ENCODE measurements at places on chromosomes 11 and 22.

DNA sequence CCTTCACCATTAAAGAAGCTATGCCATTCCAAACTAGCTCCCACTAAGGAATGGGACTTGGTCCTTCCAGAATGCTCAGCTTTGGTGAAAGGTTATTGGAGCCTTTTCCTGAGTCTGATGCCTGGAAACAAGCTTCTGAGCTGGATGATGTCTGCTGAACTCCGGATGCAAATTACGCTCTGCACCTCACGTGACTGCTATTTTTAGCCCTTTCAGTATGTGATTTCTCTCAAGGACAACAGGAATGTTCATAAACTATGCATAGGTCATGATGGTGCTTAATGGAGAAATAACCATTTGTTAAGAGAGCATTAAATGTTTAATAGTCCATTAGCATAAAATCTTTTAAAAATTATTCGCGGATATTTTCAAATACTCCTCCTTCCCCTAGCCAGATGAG, 631.4 kb upstream of the KIRREL3 start:
- DNase-seq, result no peak

GRCh38 chr11:111632516-111633220, 30.4 kb downstream of the SIK2 start:
- peak; percentile 59 for DNase-seq

GRCh38 chr11:134372961-134373360, 39.1 kb downstream of the B3GAT1 start:
- DNase-seq, result no peak

GRCh38 chr11:113389272-113389671, 1.7 kb downstream of the ANKK1 start:
- DNase-seq, result no peak

- no peak for DNase-seq
Measured at GRCh38 chr22:20520093-20520511, 12.7 kb downstream of the MED15 start.

DNA sequence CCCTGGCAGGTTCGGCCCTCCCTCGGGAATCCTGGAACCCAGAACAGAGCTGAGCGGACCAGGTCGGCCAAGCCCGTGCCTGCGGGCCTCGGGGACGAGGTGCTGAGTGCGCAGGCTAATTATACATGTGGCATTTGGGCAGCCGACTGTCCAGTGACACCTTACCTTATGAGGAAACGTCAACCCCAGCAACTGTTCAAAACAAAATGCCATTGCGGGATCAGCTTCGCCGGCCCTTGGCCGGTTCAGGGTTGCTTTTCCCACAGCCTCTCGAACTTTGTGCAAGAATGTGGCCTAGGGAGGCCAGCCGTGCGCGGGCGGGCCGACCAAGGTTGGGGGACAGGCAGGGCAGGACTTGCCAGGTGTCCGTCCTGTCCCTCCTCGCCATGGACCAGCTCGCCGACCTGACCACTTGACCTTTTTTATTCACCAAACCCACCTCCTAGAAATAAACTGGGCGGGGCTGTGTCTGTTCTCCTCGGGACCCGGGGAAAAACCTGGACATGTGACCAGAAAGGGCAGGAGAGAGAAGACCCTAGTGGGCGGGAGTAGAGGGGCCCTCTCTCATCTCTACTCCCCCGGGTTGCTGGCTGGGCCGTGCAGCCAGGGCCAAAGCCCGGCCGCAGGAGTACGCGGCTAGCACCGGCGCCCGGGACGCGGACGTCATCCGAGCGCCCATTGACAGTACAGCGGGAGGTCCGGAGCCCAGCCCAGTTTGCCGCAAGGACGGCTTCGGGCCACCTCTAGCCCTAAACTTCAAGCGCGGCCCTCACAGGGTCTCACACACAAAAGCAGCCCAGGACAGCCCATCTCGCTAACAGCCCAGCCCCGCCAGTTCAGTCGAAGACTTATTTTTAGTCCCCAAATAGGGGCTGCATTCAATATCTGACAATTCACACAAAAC, 134.3 kb upstream of the C11orf58 start:
- DNase-seq, result no peak

DNA sequence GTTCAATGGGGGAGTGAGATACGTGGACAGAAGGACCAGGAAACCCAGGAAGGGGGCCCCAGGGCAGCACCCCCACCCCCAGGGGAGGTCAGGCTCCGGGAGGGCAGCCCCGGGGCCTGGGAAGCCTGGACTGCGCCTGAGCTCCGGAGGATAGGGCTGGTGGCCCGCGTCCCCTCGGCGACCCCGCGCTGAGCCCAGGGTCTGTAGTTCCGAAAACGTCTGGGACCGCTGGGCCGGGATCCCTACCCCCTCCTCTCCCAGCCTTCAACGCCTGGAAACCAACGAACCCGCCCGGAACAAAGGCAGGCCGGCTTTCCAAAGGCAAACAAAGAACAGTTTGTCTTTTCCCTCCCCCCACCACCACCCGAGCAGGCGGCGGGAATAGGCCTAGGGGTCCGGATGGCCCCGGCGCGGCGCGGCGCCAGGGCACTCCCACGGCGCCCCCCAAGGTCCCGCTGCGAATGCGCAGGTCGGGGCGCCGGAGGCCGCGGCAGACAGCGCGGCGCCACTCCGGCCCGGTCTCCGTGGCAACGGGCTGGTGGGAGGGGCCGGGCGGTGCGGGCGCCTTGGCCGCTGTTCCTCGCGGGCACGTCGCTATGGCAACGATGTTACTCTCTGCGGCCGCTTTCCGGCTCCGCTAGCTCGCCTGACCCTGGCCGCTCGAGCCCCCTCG, 58.5 kb downstream of the IGLL1 start:
- peak; percentile 94 for DNase-seq

- no peak for DNase-seq
Measured at GRCh38 chr22:42310291-42311015, 40.0 kb upstream of the TCF20 start.

GRCh38 chr11:39683288-39683950, 1776.0 kb downstream of the LRRC4C start:
- DNase-seq, result no peak

- DNase-seq, result no peak
Measured at GRCh38 chr11:75893251-75893650, 78.2 kb downstream of the UVRAG start.

- no peak for DNase-seq
Measured at GRCh38 chr22:16808744-16809143, 16.5 kb downstream of the XKR3 start.

DNA sequence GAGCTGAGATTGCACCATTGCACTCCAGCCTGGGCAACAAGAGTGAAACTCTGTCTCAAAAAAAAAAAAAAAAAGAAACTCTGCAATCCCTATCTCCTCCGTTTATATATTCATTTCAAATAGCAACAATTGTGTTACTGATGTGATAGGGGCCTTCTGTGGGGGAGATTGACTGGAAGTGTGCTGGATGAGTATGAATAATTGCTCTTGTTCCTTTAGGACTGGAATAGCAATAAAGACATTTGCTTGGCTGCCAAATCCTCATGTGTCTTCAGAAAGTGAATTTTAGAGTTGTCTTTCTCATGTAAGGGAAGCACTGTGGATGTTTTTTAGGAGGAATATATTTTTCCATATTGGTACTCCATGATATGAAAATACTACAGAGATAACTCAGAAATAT, 21.1 kb upstream of the ME3 start:
- no peak for DNase-seq

GRCh38 chr22:47151490-47151889, 389.0 kb downstream of the TBC1D22A start:
- DNase-seq, result no peak

DNA sequence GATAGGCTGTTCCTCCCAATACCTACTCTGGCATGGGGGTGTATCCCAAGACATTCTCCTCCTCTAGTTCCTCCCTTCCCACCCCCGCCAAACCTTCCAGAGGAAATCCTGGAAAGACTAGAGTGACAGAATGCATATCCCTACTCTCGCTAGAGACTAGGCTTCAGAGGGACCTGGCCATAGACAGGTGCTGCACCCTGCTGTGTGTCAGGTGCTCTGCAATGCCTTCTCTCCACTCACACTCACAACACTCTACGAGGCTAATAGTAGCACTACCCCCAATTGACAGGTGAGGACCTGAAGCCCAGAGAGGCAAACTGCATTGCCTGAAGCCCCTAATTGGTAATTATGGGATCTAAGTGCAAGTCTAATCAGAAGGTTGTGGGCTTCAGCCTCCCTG, 46.2 kb upstream of the LMO1 start:
- DNase-seq, result peak; percentile 40

GRCh38 chr11:10373340-10373739, 68.5 kb downstream of the ADM start:
- DNase-seq, result peak; percentile 18

GRCh38 chr11:112175599-112175952, 264 bp downstream of the BCO2 start:
- no peak for DNase-seq

GRCh38 chr11:123603666-123604065, 50.8 kb downstream of the SCN3B start:
- no peak for DNase-seq

DNA sequence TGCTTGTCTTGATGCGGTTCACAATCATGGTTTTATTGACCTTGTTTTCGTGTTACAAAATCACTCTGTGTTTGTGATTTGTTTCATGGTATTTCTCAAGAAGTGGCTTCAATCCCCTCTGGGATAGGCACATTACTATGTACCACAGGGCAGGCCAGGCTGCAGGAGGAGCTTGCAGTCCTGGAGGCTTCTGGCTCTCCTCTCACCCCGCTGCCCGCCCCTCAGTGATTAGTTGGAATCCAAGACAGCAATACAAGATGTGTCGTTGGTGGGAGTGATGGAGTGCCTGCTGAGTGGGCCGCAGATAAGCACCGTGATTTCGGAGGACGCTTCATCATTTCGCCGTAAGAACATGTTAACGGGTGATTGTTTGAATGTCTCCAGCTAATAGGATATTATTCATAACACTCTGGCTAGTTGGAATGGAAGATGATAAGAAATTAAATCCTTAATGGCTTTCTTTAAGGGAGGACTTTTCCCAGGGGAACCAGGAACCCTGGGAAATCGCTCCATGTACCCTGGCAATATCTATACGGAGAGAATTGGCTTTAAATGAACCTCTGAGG, 384.4 kb downstream of the MIAT start:
- DNase-seq, result no peak

DNA sequence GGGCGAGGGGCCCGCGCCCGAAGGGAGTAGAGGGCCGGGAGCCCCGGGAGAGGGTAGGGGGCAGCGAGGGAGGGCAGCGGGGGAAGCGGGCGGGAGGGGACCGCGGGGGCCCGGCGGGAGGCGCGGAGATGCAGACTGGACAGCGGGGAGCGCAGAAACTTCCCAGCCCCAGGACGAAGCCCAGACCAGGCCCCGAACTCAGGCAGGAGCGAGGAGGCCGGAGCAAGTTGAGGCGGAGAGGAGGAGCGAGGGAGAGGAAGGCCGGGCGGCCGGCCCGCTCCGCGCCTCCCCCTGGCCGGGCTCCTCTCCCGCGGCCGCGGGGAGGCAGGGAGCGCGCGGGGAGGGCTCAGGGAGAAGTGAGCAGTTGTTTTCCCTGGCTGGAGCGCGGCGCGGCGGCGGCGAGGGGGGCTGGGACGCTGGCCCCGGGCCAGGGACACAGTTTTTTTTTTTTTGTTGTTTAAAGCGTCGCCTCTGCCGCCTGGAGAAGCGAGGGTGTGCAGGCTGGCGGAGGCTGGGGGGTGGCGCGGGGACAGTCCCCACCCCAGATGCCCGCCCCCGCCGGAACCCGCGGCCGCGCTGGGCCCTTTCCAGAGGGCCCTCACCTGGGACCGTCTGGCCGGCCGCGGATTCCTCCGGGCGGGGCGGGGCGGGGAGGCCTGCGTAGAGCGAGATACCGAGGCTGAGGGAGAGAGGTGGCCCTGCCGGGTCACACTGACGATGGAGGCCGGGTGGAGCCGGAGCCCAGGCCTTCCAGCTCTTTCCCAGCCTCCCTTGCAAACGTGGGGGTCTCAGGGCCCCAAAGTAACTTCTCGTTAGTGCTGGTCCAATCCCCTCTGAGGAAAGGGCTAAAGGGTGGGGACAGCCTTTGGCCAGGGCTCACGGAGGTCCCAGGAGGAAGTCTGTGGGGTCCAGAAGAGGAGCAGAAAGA, at the start of gene LTBP3:
Gene LTBP3, minus strand, starts transcription at position 358 of the 928 bp plus-strand sequence. CDS start 400 bp downstream, outside the sequence.
- DNase-seq, result peak; percentile 65
